ENCODE measurements at places on chromosomes 6 and 20. TPM values are rescaled to one million over a fixed set of nuclear protein-coding genes. Genes with fewer than 3 reads are reported as not detected.

GRCh38 chr6:53581856-53582255 is 37.0 kb upstream of the GCLC start:
- no peak for DNase-seq

GRCh38 chr6:36042618-36043260 is 15.1 kb downstream of the MAPK14 start:
- no peak for DNase-seq

DNA sequence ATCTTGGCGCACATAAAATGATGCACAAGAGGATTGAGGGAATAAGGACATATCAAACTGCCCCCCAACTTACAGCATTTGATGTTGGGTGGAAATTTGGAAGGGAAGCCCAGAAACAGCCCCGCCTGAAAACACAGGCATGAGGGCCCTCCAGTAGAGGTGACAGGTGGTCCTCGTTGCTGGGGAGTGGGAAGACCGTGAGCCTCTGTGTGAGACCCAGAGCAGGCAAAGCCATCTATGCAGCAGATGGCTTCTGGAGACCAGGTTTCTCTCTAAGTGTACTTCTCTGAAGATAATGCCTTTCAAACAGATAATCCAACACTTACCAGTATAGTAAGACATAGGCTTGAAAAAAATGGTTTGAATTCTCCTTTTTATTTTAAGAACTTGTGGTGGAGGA is 132.2 kb upstream of the INSM1 start:
- DNase-seq, result no peak

Gene CBLN4
- total RNA-seq, result not detected

Gene GABRR2
- not detected for total RNA-seq

Measured in lower leg skin (tissue), 4 donors.